ENCODE measurements at places on chromosomes 16 and 17.
A peak's percentile ranks its signal among the peaks of the same experiment; 100 is the strongest.

DNA sequence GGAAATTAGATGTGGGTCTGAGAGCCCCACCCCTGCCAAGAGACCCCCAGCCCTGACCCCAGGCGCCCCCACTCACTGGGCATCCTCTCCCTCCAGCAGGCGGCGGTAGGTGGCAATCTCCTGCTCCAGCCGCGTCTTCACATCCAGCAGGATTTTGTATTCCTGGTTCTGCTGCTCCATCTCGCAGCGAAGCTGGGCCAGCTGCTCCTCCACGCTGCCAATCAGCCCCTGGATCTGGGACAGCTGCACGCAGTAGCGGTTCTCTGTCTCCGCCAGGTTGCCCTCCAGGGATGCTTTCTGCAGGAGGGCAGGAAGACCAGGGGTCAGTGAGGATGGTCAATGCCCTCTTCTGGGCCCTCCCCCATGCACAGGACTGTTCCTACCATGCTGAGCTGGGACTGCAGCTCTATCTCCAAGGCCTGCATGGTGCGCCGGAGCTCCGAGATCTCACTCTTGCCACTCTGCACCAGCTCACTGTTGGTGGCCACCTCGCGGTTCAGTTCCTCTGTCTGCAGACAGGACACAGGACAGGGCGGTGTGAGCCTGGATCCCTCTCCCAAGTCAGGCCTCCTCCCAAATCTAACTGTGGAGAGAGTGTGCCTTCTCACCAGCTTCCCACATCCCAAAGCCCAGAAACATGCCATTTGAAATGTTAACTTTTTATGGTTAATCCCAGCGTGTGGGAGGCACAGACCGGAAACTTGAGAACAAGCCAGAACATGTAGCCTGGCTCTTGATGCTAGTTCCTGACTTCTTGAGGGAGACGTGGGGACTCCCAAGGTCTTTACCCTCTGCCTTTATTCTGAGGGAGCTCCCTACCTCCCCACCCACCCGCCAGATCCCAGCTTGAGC, 3.6 kb downstream of the KRT17 start:
- DNase-seq: no peak

- peak; percentile 22 for DNase-seq
Observed at GRCh38 chr16:85168732-85169256, 56.5 kb upstream of the CIBAR2 start.

DNA sequence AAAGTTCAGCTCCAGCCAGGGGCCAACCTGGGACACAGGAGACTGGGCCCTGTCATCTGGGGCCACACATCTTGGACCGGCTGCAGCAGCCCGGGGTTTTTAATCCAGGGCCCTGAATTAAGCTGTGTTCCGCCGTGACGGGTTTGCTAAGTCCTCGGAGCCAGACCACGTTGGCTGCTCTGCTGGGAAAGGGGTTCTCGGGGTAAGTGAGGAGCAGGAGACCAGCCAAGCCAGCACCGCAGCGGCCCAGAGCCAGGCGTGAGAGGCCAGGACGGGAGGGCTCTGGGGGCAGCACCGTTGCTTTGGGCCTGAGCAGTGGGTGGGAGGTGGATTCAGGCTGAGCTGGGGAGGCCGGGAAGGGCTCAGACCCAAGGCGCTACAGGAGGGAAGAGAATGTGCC, 31.3 kb upstream of the CBX4 start:
- no peak for DNase-seq

DNA sequence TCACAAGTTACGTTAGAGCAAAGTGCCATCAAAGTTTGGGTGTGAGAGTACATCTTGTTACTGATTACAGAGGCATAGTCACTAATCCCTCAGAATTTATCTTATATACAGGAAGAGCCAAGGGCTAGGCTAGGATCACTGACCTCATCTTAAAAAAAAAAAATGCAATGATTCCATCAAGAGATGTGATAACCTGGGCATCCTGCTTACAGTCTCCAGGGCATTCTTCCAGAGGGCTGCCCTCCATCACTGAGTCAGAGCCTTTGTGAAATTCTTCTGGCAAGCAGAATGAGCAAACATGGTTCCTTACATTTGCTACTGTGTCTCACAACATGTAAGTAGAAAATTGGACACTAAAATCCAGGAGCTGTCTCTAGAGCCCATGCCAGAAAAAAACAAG, 410.6 kb downstream of the ZFHX3 start:
- DNase-seq: no peak

- no peak for DNase-seq
Observed at GRCh38 chr16:27762441-27762840, 212.5 kb downstream of the KATNIP start.

DNA sequence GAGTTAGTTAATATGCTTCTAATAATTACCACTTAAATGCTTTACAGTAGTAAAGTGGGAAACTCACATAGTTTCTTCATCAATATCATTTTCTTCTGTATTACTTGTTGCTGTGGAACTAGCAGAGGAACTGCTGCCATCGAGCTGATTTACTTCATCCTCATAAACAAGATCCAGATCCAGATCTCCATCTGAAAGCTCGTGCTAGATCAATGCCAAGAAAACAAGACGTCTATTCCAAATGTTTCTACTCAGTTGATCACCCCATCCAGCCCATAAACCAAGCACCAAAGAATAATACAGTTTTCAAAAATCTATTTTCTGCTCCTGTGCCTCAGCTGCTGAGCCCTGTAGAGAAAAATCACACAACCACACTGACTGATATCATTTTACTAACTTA, 59.1 kb downstream of the TRIM37 start:
- no peak for DNase-seq

All from SK-MEL-5 (cell line).